ENCODE measurements at places on chromosomes 3 and 15.

GRCh38 chr3:52724511-52724910, 18.6 kb downstream of the SPCS1 start:
- DNase-seq: no peak

- DNase-seq: no peak
Measured at GRCh38 chr3:69462826-69463100, 76.9 kb upstream of the FRMD4B start.

DNA sequence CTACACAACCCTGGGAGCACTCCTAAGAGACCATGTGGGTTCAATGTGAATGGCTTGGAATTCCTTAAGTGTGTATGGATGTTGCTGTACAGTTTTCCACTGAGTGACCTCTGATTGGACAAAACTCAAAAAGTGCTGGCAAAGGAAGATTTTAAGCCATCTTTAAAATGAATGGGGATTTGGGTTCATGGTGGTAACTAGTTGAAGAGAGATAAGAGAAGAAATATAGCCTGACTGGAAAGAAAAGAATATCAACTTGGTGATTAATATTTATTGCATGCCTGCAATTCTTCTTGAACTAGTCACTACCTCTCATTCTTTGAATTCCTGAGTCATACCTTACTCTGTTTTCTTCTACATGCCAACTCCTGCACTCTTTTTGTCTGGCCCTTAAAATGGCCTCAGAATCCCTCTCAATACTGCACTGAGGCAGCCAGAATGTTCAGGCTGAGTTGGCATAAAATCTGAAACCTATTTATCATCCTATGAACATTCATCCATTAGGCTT, 124.7 kb downstream of the RPL22L1 start:
- no peak for DNase-seq

DNA sequence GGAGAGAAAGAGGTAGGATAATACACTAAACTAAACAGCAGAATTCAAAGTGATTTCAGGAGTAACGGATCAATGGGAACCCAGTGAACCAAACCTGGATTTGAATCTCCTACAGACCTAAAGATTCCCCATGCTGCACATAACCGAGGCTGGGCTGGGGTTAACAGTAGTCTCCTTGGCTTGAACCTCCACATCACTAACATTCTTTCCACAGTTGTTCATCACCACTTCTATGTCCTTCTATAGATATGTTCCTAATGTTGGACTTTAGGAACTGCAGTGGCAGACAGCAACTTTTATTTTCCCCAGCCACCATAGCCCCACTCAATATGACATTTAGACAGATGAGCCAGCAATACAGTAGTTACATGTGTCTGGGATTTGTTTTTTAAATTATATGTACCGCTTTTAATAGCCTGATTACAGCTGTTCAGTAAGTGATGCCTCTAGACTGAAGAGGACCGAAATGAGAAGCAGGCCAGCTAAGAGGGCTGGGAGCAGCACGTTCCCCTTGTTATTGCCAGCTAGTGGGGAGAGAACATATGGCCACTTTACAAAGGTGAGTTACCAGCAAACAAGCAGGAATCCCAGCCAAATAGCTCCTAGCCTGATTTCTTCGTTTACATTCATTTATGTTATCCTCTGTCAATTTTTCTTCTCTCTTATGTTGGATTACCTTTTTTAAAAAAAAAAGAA, 472.6 kb upstream of the CDIN1 start:
- no peak for DNase-seq

GRCh38 chr3:74756674-74757073, 142.2 kb upstream of the CNTN3 start:
- no peak for DNase-seq

DNA sequence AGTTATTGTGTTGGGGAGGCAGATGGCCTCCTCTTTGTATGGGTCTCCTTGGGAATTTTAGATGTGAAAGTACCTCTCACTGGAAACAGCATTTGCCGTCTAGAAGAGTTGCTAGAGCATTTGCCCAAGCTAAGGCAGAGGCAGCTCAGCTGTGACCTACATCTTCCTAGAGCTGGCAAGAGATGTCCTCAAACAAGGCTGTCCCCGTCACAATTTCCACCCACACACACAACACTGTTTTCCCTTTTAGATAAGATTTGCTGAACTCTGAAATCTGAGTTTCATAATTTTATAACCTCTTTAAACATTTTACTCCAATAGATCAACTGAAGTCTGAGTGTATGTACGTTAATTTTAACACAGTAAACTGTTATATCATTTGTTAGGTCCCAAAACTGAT, 352.6 kb downstream of the EPHB1 start:
- no peak for DNase-seq

DNA sequence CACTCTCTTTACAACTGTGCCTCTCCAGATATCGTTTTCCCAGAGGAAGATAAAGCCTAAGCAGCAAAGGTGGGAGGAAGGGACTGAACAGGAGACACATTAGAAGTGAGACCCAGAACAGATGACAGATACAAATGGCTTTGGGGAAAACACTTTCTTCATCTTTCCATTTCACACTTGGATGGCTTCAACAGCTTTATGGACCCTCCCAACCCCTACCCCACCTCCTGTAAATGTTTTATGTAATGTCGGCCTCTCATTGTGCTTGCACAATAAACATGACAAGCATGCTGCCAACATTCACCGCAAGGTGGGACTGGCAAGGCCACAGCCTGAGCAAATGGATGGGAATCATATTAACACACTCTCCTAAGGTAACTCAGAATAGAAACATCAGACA, 1088.6 kb downstream of the TUSC7 start:
- no peak for DNase-seq

- no peak for DNase-seq
Measured at GRCh38 chr3:5725801-5726200, 538.3 kb downstream of the EDEM1 start.

DNA sequence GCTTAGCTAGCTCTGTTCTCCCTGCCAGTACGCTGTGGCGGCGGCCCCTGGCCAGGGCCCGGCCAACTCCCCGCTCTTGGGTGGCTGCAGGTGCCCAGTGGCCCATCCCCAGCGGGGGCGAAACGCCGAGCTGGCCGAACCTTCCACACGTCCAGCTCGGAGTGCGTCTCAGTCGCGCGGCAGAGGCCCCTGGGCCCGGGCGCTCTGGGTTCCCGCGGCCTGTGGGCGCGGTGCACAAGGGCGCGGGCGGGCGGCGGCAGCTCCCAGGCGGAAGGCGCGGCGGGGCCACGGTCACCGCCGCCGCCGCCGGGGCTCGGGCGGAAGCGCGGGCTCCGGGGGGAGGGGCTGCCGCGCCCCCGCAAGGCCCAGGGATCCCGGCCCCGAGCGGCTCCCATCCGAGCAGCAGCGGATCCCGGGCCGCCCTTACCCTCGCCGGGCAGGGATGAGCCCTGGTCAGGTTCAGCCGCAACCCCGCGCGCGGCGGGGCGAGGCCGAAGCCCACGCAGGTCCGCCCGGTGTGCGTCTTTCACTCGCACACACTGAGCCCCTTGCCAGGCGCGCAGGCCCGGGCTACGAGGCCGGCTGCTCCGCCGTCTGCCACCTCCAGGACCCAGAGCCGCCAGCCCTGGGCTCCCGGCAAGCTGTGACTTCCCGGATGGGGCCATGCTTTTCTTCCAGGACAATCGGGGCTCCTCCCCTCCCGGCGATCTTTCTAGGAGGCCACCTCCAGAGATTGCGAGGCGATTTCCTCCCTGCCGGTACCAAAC, 54.2 kb downstream of the CCDC54 start:
- peak; percentile 94 for DNase-seq

GRCh38 chr3:31534065-31534425, 1.3 kb downstream of the STT3B start:
- no peak for DNase-seq

DNA sequence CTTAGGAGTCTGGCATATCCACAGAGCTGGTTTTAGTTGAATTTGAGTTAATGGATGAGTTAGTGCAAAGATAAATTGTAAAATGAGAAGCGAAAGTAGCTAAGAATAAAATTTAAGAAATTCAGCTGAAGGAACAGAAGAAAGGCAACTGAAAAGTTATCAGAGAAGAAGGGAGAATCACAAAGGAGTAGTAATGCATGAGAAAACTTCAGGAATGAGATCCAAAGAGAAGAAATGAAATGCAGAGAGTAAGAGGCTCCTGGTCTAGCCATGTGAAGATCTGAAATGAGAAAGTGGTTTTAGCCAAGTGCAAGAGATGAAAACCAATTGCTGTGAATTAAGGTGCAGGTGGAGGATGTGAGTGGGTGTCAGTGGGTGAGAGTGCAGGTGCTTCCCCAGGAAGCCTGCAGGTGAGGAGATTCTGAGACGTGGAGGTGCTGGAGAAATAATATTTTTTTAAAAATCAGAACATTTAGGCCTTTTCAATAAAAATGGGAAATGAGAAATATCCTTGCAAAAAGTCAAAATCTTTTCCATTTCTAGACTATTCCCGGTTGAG, 18.5 kb downstream of the KBTBD8 start:
- no peak for DNase-seq

- peak; percentile 66 for DNase-seq
Measured at GRCh38 chr15:98728082-98728810, 79.9 kb downstream of the IGF1R start.

DNA sequence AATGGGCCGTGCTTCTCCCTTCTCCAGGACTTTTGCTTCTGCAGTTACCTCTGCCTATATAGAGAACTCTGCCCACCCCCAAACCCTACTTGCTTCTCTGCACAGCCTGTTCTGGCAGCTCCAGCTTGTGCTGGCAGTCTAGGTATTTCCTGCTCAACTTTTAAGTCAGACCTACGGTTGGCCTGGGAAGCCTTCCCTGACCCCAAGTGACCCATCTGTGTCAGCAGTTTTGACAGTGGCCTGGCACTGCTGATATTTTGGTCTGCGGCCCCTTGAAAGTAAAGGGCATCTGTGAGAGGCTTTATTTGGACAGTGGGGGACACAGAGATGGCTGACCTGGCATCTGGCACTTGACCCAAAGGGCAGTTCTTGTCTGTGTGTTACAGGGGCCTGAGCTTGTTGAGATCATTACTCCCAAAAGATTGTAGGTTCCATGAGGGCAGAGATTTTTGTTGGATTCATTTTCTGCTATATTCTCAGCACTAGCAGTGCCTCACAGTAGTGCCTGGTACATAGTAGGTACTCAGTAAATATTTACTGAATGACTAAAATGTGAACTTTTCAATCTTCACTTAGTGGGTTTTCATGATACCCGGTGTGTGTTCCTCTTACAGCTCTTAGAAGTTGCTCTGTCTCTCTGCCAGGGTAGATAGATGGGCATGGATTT, 55.2 kb upstream of the TRAK1 start:
- DNase-seq: no peak

- DNase-seq: no peak
Measured at GRCh38 chr15:58161436-58161930, 23.3 kb downstream of the AQP9 start.

DNA sequence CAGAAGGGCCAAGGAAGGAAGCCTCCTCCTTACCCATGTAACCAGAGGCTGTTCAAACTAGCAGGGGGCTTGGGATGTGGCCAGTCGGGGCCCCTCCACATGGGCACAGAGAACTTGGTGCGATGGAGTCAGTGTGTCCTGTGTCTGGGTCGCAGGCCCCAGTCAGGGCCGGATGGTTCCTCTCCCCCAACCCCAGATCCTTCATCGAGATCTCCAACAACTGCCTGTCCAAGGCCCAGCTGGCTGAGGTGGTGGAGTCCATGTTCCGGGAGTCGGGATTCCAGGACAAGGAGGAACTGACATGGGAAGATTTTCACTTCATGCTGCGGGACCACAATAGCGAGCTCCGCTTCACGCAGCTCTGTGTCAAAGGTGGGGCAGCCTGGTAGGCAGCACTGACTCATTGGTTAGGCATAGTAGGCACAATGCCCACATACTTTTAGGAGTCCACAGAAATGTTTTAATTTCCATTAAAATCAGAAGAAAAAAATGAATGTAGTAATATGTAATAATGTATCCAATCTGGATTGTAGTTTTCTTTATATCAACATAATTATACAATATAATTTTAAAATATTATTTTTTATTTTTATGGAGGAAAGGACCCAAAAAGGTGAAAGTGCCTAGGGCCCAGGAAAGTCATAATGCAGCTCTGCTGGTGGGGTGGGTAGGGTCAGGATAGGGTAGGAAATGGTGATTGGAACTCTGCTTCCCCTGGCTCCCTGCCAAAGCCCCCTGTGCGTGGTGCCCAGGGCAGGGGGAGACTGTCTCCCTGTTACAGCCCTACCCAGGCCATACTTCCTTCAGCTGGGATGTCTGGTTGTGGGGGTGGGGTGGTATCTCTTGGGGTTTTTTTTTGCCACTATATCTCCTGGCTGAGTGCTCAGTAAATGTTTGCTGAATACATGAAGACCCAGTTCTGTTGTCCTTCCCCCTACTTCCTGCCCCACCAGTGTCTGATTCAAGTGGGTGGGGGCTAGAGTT, 18.6 kb downstream of the DUOX1 start:
- DNase-seq: no peak

DNA sequence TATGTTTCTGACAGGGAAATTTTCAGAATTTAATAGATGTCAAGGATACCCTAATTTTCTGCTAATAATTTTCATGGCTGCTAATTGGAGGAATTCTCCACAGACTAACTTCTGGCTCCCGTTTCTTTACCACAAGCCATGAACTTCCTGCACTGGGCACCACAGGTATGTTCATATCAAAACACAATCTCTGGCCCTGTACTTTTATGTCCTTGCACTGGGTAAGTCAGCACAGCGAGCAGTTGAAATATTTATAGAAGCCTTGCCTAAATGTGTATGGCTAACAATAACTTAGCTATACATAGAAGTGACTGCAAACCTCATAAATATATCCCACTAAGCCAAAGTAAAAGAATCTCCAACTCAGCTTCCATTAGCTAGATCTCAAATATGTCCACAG, 246.9 kb downstream of the ZIC1 start:
- DNase-seq: no peak

DNA sequence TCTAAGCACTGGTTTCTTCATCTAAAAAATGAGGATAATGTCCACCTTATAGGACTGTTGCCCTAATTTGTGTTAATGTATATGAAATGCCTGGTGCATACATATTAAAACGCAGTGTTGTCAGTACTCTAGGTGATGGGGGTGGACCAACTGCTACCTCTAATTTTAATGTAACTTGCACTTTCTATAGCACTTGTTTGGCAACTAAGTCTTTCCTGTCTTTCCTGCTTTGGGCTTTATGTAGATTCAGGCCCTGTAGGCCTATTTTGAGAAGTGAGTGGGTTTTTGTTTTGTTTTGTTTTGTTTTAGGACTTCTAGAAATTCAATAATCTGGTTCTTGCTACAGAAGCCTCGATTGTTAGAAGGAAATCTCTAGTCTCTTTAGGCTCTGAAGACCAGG, 21.2 kb downstream of the SLC7A14 start:
- DNase-seq: no peak

- DNase-seq: no peak
Measured at GRCh38 chr3:5143464-5143863, 21.4 kb downstream of the ARL8B start.

- peak; percentile 52 for DNase-seq
Measured at GRCh38 chr15:31402511-31403056, 75.9 kb downstream of the KLF13 start.

- no peak for DNase-seq
Measured at GRCh38 chr15:50925281-50925680, 16.8 kb downstream of the AP4E1 start.

- DNase-seq: no peak
Measured at GRCh38 chr15:76065793-76066192, 6.0 kb downstream of the TMEM266 start.

GRCh38 chr15:27850050-27850449, 249.1 kb downstream of the OCA2 start:
- no peak for DNase-seq

All from endodermal cell (in vitro differentiated cells).